ENCODE measurements at places on chromosomes 2 and 18.

DNA sequence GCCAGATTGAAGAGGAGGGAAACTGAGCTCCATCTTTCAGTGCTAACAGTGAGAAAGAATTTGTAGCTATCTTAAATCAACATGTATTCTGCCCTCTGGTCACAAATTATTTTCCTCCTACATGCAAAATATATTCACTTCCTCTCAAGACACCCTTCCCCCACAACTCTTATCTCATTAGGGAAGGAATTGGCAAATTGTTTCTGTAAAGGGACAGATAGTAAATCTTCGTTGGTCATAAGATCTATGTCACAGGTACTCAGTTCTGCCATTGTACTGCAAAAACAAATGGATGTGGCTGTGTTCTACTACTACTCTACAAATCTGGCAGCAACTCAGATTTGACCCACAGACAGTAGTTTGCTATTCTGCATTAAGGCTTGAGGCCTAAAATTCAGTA lies 53.0 kb upstream of the CYP20A1 start:
- no peak for DNase-seq

DNA sequence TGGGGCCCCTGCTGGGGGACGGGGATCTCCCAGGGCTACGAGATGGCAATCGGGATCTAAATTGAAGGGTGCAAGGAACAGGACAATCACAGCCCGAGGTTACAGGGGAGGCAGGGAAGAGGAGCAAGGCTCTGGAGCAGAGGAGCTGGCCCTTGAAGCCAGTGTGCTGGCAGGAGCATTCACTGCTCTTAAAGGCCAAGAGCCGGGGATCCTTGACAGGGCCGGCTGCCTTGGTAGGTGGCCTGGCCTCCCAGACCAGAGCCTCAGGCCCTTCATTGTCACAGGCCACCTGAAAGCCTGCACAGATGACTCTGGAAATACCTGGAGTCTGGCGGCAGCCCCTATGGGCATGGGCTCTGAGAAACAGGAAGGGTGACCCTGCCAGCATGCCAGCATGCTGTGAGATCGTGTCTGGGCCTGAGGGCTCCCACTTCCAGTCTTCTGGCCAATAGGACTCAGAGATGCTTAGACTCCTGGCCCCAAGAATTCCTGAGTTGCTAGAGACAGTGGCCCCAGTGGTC lies 38.7 kb downstream of the PDIA6 start:
- no peak for DNase-seq

- no peak for DNase-seq
Measured at GRCh38 chr2:108786008-108786353, 590 bp upstream of the CCDC138 start.

DNA sequence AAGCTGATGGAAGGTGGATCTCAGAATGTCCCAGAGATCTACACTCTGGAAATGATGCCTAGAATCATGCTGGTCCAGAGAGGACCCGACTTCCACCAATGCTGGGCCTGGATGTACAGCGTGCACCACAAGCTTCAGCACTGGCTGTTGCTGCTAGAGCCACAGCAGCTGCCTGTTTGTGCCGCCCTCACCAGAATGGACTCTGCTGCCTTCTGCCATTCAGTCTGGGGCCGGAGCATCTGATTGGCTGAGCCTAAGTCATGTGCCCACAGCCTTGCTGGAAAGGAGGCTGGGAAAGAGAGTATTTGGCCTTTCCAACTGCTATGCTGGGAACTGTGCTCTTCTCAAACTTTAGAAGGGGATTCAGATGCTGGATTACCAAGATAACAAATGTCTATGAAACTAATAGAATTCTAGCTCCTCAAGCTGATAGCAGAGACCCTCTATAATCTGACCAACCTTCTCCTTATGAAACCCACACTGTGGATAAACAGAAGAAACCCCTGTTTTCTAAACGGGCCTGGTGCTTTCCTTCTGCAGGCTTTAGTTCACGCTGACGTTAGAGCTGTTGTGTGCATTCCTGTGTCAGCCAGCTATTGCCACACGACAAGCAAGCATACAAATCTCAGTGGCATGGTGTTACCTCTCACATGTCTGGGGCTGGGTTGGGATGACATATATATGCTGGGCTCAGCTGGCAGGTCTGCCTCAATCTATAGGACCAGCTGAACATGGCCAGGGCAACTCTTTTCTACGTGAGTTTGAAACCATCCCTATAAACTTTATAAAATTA lies 4.1 kb upstream of the LOXHD1 start:
- DNase-seq = no peak

DNA sequence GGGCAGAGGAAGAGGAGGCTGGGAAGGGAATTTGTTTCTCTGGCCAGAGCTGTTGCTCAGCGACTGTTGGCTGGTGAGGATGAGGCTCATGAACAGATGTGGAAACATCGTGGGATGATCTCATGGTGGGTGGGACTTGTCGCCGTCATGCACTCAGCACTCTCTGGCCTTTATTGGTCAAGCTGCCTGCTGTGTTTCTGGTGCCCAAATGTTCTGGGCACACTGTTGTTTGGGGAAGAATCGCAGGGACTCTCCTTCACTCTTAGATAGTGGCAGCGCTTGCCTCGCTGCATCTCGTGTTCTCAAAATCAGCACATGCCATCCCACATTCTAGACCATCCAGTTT lies 145.6 kb downstream of the AGAP1 start:
- no peak for DNase-seq

- DNase-seq = no peak
Measured at GRCh38 chr2:104690255-104690984, 163.5 kb upstream of the POU3F3 start.

DNA sequence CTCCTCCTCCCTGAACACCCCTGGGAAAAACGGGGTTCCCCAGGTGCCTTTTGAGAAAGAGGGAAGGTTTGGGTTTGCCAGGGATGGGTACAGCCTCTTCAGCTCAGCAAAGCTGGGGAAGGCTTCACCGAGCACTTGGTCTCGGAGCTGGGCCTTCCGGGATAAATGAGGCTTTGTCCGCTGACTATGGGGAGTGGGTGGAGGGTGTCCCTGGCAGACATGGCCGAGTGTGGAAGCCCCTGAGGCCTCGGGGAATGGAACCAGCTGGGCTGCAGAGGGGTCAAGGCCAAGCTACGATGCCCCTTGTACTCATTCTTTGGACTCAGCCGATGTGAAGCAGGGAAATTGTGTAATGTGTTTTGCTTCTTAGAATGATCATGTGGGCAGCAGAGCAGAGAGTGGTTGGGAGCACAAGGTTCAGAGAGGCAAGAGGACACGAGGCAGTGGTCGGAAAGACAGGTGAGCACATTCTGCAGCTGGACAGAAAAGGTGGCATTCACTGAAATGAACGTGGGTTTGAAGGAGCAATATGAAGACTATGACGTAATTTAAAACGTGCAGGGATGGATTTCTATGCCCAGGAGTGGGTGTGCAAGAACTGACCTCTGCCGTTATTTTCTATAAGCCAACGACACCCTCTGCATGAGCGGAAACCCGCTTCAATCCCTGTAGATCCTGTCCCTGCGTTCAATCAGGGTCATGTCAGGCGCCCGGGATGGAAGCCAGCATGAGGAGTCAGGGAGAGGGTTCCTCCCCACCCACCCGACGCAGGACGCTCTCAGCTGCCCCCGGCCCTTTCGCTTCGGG lies 142.6 kb downstream of the PXDN start:
- DNase-seq = no peak

DNA sequence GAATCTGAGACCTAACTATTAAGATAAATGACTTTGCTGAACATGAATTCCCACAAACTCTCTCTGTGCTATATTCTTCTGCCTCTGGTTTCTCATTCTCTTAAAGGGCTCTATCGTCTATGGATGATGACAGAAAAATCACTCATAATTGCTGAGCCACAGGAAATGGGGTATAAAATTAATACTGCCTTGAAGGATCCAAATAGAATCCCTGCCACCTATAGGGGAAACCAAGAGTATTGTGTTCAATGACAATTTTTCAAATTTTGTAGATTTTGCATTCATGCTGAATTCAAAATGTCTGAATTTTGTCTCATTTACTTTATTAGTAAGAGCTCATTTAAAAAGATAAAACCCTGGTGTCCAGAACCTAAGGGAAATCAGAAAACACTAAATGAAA lies 235.8 kb downstream of the RBM43 start:
- no peak for DNase-seq

GRCh38 chr2:25204190-25204838 lies 35.9 kb upstream of the POMC start:
- DNase-seq = no peak

GRCh38 chr18:26813043-26813442 lies 52.5 kb downstream of the AQP4 start:
- peak; percentile 46 for DNase-seq

GRCh38 chr2:169822036-169822435 lies 2.7 kb downstream of the METTL5 start:
- no peak for DNase-seq

DNA sequence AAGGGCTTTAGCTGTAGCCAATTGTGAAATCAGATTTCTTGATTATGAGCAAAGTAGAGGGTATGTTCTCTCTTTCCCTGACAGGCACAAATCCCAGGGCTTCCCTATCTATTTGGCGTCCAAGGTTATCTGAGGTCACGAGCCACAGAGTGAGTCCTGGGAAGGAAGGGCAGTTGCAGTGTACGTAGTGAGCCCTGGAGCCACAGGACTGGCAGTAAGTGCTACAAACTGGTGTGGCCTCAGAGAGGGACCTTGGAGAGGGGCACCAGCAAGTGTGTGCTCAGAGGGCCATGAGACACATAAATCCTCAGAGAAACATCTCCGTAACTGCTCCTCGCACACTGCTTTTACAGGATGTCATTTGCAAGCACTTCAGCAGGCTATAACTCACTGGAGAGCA lies 115.5 kb upstream of the SH3BP4 start:
- no peak for DNase-seq

GRCh38 chr2:201880993-201881611 lies 74.8 kb downstream of the CDK15 start:
- no peak for DNase-seq

- DNase-seq = no peak
Measured at GRCh38 chr18:9617006-9617542, 2.7 kb upstream of the PPP4R1 start.

DNA sequence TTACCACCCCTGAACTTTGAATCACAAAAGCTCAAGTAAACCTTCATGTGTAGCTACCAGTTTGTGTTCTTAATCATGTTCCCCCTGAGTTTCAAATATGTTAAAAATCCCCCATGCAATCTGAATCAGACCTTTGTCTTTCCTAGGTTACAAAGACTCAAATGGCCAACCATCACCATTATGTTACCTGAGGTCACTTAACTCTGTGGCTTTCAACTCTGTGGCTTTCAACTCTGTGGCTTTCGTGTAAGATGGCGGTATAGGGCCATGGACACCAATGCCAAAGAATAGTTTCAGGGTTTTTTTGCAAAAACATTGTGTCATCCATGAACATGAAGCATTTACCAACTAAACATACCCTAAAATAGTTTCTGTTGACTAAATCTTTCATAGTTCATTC lies 6.7 kb downstream of the ERMN start:
- DNase-seq = no peak

DNA sequence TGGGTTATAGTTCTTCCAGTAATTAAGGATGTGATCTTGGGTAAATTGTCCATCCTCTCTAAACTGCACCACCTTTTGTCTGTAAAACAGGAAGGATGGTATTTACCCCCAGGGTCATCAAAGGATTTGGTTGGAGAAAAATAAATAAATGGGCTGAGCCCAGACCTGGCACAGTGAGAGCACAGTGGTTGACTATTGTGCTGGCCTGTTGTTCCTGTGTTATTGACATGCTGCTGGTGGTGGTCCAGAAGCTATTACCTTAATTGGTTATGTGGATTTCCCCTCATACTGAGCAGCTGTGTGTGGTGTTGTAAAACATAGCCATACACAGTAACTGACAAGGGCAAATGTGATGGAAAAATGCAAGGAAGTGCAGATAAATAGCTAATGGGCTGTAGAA lies 746 bp upstream of the IL37 start:
- DNase-seq = no peak

- DNase-seq = no peak
Measured at GRCh38 chr18:55489034-55489986, 98.7 kb downstream of the TCF4 start.

- DNase-seq = no peak
Measured at GRCh38 chr2:238380785-238381184, 45.9 kb upstream of the ASB1 start.

DNA sequence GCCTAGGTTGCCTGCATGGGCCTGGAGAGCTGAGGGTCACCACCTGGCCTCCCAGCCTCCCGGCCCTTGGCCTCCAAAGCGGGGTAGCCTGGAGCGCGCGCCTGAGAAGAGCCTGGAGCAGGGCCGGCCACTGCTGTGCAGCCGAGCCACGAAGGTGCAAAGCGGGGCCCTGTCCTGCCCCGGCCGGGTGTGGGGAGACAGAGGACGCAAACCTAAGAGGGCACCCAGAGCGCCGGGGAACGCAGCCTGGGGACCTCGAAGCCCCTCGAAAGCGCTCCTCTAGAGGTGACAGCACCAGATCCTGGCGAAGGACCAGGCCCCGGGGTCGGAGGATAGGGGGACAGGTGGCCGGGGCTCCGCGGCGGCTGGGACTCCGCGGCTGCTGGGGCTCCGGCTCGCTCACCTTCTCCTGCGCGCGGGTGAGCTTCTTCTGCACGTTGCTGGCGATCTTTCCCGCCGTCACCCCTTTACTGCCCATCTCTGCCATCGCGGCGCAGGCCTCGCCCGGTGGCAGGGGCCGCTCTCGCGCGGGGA lies 430 bp downstream of the BIN1 start:
- DNase-seq = no peak

- no peak for DNase-seq
Measured at GRCh38 chr2:97961534-97961933, 34.2 kb downstream of the TMEM131 start.

GRCh38 chr2:174572556-174572955 lies 25.0 kb downstream of the WIPF1 start:
- DNase-seq = no peak
